ENCODE measurements at places on chromosomes 11 and 22. TPM values are rescaled to one million over a fixed set of nuclear protein-coding genes. Genes with fewer than 3 reads are reported as not detected.

- no peak for DNase-seq
These were observed 18.6 kb downstream of the USP47 start for GRCh38 chr11:11860103-11860979.

GRCh38 chr11:64772303-64773018 is 5.9 kb downstream of the SF1 start:
- DNase-seq, result no peak

The SCGB1C1 gene
- total RNA-seq, result not detected

DNA sequence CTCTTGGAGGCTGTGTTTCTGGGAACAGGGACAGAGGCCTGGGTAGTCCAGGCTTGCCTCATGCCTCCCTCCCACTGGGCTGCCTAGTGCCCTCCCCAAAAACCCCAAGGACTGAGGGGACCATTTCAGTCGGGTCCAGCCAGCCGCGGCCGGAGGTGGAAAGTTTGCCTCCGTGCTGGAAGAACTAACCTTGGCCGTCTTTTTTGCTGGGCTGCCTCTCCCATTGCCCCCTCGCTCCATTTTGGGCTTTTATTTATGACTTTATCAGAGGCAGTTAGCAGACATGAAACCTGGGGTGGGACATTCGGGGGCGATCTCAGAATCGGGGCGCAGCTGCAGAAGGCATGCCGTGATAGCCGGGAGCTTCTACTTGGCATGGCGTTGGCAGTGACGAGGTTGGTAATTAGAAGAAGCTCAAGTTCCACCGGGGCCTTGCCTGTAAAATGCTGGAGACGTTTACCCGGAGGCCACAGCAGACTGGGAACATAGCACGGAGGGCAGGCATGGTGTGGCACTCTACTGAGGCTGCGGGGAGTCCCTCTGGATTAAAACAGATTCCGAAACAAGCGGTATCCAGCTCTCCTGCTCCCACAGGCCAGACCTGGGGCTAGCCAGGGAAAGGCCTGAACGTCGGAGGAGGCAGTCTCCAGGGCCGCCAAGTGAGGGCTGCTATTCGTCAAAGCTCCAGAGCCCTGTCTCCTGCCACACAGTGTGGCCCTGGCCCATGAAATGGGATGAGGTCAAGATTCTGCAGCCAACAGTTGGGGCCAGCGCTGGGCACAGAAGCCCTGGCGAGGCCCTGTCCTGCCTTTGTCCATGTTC is 76.4 kb upstream of the PPARA start:
- DNase-seq, result no peak

GRCh38 chr11:19181531-19182261 is 20.1 kb downstream of the CSRP3 start:
- DNase-seq, result no peak

DNA sequence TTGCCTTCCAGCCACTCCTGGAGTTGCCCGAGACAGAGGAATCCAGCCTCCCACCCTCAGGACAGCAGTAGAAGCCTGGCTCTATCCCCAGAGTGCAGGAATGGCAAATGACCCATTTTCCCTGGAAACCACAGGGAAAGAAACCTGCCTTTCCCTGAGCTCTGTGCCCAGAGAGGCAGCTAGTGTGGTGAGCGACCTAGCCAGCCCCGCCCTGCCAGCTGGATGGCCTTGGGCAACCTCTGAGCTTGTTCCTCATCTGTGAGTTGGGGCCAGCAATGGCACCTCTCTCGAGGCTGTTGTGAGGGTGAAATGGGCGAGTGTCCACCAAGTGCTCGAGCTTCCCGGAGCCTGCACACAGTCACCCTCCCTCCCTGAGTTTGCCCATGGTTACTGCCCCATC is 3.7 kb downstream of the OMP start:
- no peak for DNase-seq

Data from glomerular endothelial cell (primary cell).